Activated T-helper 1 cell treated with anti-CD3 and anti-CD28 coated beads, Interleukin-2, amount 50 U/mL, for 16 hours (primary cell): ENCODE measurements at places on chromosomes 6 and 20.

DNA sequence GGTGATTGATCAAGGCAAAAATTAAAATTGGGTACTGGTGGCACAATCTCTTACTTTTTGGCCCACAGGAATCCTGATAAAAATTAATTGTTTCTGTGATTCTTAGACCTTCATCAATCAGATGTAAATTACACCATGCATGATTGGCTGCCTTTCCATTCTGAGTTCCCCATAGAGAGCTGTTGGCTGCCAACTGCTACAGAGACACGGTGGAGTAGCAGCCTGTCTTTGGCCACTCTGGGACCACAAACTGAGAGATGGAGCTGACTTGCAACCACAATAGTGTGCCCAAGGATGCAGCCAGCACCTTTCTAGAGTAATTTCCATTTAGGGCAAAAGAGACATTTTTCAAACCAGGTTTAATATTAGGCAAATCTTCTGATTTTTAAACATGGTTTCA lies 274.3 kb upstream of the MMS22L start:
- no peak for DNase-seq

DNA sequence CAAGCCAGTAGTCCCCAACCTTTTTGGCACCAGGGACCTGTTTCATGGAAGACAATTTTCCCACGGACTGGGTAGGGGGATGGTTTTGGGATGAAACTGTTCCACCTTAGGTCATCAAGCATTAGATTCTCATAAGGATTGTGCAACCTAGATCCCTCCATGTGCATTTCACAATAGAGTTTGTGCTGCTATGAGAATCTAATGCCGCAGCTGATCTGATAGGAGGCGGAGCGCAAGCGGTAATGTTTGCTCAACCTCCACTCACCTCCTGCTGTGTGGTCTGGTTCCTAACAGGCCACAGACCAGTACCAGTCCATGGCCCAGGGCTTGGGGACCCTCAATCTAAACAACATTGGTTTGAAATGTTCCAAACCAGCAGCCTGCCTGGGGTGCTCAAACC lies 137.0 kb upstream of the STXBP5 start:
- DNase-seq, result no peak

DNA sequence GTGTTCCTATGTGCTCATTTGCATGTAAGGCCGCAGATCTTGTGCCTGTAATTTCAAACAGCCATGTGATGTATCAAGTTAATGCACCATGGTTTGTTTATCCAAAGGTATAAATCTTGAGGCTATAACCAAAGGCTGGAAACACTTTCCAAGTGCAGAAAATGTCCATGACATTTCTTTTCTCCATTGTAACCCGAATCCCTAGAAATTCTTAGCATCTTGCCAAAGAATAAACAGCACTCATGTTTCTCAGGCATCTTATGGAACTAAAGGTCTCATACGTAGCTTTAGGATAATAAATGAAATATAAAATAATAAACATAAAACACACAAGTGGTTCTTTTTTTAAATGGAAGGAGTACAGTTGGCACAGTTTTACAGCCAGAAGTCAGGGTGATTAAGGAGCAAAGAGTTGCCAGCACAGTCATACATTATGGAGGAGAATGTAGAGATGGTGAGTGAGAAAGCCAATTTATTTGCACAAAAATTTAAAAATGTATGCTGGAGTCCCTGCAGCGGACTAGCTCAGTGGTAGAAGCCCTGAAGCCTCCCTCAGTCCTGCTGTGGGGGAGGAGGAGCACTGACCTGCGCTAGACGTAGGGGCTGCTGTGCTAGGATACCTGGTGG lies 18.0 kb downstream of the CDH26 start:
- DNase-seq, result no peak

GRCh38 chr20:3753501-3754275 lies 13.9 kb downstream of the ADISSP start:
- DNase-seq, result no peak

- DNase-seq, result no peak
Measured at GRCh38 chr20:11067359-11067758, 393.6 kb upstream of the JAG1 start.

DNA sequence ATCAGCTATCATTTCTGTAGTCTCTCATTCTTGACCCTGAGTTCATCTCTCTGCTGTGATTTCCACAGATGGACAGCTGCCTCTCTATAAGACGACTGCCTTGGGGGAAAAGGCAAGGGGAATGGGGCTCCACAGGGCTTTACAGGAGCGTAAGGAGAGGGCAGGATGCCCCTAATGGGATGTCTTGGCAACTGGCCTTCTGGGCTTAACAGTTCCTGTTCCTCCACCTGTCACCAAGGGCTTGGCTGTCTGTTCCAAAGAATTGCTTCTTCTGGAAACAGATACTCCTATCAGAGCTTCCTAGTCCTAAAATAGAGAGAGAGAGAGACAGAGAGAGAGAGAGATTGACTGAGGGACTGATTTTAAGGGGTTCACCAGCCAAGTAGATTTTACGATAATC lies 181.9 kb downstream of the TMEM200A start:
- no peak for DNase-seq

- DNase-seq, result no peak
Measured at GRCh38 chr6:36929152-36929551, 25.4 kb upstream of the PI16 start.

DNA sequence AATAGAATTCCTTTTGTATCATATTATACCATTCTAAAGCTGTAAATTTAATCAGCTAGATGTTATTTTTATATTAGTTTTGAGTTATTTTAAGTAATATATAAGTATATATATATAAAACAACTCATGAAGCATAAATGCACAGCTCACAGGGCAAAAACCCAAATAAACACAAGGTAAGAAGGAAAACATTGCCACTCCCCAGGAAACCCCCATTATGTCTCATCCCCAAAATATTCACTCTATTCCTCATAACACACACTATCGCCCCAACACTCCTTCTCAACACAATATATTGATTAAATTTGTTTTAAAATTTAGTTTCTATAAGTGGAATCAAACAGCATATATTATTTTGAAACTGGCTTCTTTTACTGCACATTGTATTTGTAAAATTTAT lies 98.6 kb upstream of the FAM83B start:
- no peak for DNase-seq

DNA sequence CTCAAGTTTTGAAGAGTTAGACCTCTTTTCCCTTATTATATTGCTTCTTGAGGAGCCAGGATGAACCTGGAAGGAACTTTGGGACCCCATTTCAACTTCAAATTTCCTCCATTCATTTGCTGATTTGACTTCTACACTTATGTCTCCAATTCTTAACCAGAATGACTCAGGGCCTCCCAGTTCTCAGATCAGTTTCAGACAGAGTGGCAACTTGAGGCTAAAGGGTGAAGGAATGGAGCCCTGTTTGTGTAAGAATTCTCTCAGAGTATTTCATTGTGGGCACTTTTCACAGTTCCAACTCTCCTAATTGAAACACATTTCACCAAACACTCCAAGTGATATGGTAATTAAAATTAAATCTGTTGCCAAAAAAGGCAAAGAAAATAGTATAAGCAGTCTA lies 109.0 kb upstream of the FLRT3 start:
- no peak for DNase-seq

- DNase-seq, result no peak
Measured at GRCh38 chr6:161264181-161264580, 9.7 kb downstream of the AGPAT4 start.

DNA sequence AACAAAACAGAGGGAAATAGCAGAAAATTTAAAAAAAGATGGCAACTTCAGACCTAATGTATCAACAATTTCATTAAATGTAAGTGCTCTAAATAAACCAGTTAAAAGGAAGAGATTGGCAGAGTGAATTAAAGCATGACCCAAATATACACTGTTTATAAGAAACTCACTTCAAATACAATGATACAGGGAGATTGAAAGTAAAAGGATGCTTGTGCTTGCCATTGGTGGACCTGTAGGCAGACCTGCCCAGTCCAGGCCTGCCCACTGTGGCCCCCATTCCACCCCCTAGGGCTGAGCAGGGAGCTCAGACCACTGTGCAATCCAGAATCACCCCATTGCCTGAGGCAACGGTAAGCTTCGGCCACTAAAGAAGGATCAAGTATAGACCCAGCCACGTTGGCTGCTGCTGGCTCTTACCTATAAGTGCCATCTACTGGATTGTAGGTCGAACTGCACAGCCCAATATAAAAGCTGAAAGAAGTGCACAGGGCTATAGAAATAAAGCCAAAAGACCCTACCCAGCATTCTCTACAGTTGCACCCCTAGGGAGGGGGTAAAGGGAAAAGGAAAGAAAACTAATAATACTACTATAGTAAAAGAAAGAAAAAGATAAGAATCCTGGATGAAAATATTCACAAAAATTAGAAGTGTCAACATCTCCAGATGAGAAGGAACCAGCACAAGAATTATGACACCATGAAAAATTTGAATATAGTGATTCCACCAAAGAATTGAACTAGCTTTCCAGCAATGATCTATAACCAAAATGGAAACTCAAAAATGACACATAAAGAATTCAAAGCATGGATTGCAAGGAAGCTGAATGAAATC lies 36.1 kb downstream of the PSMB1 start:
- no peak for DNase-seq

DNA sequence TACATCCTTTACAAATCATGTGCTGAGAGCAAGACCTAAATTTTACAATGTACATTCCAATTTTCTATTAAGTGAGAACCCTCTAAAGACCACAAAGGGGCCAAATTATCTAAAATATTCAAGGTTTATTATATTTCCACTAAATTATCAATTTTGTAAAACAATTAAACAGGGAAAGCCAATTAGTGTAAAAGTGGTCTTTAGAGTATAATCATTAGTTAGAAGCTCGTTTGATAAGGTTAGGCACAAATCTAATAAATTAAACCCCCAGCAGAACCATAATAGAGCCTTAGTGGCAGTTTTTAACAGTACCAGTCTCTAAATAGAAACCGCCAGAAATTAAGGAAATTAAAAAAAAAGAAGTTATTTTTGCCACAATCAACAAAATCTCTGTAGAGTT lies 249.1 kb upstream of the MANEA start:
- no peak for DNase-seq

DNA sequence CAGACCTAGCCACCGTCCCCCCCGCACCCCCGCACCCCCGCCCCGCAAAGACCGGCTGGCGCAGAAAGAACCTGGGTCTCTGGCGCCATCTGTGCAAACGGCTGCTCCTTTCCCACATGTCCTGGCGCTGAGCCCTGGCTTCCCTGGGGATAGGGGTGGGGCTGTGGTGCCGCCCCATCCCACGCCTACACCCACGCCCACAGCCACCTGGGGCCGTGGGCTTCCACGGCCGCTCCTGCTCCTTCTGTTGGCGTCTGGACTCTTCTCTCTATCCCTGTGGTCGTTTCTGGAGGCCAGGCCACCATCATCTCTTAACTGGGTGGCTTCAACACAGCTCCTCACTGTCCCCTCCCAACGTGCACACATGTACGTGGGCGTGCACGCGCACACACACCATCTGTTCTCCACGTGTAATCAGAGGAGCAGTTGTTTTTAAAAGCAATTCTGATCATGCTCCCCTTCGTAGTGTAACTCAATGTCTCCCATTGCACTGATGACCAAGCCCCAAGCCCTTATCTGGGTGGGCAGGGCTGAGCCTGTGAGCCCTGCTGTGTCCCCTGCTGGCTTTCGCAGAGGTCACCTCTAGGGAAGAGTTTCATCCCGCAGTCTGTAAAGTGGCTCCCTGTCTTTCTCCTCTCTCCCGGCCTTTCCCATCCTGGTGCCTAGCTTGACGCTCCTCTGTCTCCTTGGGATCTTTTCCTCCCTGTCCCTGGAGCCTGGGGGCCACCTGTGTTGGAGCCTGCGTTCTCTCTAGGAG lies 31.9 kb upstream of the FAM83D start:
- DNase-seq, result no peak

DNA sequence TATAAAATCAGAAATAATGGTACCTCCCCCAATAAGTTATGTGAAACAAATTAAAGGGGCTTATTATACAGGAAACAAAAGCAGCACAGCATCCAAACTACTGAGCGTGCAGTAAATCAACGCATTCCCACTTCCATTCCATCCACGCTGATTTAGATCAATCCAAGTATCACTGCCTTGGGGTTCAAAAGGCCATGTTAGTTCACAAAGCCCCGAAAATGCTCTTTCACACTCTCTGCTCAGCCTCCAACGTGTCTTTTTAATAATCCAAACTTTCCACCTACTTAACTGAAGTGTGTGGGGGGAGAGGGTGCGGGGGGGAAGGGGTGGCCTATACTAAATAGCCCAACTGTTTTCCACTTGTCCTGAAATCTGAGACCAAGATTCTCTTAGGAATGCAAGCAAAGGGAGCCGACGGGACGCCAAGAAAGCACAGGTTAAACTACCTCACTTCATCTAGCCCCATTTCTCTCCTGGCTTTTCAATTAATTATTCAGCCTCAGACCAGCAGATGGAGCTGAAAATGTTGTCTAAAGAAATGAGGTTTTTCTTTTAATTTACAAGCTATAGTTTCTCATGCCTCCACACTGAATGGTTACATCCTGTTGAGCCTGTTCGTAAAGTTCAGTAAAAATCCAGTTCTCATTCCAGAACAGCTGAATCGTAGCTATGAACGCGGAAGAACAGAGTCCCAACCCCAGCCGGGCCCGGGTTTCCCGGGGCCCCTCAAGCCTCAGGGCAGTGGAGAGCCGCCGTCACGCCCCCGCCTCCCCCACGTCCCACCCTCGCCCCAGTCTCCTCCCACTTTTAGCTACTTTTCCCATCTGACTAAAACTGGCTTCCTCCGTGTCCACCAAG lies 1.0 kb upstream of the NXT1 start:
- DNase-seq, result peak; percentile 46

DNA sequence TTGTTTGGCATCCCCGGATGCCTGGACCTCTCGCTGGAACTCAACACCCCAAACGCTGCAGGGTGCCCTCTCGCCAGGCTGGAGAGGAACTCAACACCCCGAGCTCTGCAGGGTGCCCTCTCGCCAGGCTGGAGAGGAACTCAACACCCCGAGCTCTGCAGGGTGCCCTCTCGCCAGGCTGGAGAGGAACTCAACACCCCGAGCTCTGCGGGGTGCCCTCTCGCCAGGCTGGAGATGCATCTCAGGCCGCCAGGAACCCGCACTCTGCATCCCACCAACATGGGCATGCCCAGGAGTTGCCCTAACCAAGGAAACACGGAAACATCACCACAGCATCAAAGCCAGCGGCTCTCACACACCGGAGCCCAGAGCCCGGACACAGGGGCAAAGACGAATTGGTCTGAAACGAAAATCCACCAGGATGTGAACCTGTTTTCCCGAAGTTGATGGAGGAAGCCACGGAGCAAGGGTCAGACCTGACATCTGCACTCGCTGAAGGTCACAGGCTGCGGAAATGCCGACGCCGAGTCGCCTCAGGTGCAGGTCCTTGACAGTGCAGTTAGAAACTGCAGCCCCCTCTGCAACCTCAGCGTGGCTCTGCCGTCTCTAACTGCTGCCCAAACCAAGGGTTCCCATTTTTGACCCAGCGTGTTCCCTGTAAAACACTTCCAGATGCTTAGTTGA lies 37.5 kb downstream of the DLL1 start:
- no peak for DNase-seq

GRCh38 chr6:101730954-101731353 lies 337.4 kb downstream of the GRIK2 start:
- no peak for DNase-seq

- DNase-seq, result no peak
Measured at GRCh38 chr6:43296780-43297497, 1.1 kb upstream of the SLC22A7 start.

GRCh38 chr6:78966542-78966941 lies 99.2 kb downstream of the IRAK1BP1 start:
- DNase-seq, result no peak

- DNase-seq, result no peak
Measured at GRCh38 chr6:25251426-25251825, 27.7 kb upstream of the CARMIL1 start.

- DNase-seq, result no peak
Measured at GRCh38 chr6:36956446-36956820, 1.9 kb downstream of the PI16 start.
